ENCODE measurements at places on chromosomes 2 and 18.

DNA sequence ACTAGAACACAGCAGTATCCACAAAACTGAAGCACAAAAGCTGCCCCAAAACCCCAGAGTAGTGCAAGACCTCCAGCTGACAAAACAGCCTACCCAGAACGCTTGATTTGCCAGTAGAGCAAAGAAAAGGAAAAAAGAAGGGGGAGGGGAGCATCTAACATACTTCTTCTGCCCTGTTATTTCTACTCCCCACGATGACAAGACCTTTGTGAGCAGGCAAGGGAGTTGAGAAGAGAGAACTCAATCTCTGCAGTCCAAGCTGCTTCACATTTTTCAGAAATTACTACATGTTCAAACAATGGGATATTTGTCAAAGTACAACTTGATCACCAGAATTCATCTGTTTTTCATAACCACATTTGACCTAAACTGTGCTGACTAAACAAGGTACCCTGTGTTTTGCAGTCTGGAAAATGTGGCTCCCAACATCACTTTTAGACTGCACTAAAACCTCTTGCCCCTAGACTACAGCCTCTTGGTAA lies 286.7 kb downstream of the EXOC6B start:
- DNase-seq: no peak

DNA sequence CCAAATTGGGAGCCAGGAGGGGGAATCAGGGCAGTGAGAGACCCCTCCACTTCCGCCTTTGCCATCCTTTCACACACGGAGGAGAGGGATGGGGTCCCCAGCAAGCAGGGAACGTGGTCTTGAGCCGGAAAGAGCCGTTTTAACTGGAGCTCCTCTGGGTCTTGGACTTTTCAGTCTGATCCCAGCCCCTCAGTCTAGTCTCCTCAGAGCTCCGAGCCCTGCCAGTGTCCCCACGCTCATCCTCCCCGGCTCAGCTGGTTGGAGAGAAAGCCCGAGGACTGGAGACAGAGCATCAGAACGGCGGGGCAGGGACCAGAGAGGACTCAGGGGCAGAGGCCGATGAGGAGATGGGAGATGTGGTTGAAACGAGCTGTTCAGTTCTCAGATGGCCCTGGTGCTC lies 26.1 kb upstream of the OTOF start:
- no peak for DNase-seq

GRCh38 chr18:6638447-6638846 lies 91.1 kb upstream of the ARHGAP28 start:
- no peak for DNase-seq

- DNase-seq: peak; percentile 19
Measured at GRCh38 chr18:59837586-59837985, 62.2 kb upstream of the PMAIP1 start.

GRCh38 chr18:27762054-27762453 lies 414.9 kb downstream of the CDH2 start:
- no peak for DNase-seq

DNA sequence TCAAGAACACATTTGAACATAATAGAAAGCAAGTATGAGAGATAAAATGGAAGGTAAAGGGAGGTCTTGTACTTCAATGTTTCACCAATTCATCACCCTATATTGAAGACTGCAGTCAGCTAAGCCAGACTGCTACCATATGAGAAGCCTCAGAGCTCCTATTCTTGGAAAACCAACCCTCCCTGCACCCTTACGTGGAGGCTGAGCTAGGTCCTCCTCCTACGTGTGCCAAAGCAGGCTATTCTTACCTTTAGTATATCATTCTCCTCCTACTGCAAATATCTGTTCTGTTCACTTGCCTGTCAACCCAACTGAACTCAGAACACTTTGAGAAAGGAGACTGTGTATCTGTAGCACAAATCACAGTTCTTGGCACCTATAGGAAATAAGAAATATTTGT lies 255.8 kb upstream of the HNRNPA3 start:
- DNase-seq: no peak

- DNase-seq: no peak
Measured at GRCh38 chr2:196849895-196850294, 40.7 kb upstream of the C2orf66 start.

DNA sequence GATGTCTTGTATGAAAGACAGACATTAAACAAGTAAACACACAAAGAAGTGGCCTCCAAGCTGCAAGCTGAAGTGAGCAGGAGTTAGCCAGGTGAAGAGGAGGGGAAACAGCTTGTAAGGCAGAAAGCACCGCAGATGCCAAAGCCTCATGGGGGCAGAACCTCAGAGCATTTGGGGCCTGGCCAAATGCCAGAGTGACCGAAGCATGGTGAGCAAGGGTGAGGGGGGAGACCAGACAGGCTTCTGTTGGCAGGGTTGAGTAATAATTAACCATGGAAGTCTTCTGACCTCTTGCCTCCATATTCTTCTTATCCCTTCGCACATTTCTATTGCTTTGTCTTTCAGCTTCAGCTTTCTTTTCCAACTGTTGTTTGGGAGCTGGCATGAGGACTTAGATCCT lies 5.6 kb downstream of the QPCT start:
- no peak for DNase-seq

DNA sequence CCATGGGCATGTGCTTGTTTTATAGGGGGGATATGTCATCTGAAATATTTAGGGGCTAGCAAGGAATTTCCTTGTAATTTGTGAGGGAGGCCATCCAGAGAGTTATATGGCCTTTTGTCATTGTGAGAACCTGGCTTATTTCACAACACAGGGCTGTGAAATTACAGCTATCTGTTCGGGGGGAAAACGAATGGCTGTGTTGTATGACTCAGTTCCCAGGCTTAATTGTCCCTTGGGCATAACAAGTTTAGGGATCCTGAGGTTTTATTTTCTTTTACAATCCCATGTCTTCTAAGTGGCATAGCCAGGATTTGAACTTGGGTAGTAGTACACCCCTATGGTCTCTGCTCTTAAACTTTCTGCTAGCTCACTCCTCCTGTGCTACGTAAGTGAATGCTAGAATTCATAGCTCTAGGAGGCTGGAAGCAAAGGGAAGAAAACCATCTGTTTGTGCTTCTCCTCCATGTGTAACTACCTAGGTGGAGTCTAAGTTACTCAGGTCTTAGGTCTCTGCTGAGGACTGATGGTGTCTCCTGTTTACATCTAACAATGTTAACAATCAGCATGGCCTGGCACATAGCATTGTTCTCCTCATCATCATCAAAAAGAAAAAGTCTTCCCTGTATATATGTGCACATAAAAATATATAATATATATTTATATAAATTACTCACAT lies 53.8 kb downstream of the SKA1 start:
- DNase-seq: no peak

GRCh38 chr2:239376942-239377531 lies 23.8 kb downstream of the HDAC4 start:
- no peak for DNase-seq

- DNase-seq: no peak
Measured at GRCh38 chr2:241340631-241341163, 15.4 kb upstream of the FARP2 start.

GRCh38 chr2:39320162-39320561 lies 76.4 kb upstream of the CDKL4 start:
- DNase-seq: no peak

- no peak for DNase-seq
Measured at GRCh38 chr18:48639772-48640432, 101.1 kb downstream of the CTIF start.

GRCh38 chr18:33355263-33355662 lies 85.3 kb downstream of the CCDC178 start:
- no peak for DNase-seq

- no peak for DNase-seq
Measured at GRCh38 chr2:24743924-24744323, 49.3 kb downstream of the PTRHD1 start.

DNA sequence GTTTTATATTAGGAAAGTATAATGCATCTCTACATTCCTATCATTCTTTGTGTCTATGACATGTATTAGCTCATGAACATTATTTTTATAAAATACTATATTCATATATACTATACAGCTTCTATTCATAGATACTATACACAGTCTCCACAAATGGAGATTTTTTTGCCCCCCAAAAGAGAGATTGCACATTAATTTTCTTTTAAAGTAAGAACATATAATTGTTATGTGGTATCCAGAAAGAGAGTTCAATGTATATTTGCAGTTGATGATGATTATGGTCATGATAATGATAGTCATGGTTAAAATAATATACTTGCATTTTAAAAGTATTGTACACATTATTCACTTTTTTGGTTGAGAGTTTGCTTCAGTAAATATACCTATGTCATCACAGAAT lies 445.3 kb downstream of the DSC3 start:
- no peak for DNase-seq

DNA sequence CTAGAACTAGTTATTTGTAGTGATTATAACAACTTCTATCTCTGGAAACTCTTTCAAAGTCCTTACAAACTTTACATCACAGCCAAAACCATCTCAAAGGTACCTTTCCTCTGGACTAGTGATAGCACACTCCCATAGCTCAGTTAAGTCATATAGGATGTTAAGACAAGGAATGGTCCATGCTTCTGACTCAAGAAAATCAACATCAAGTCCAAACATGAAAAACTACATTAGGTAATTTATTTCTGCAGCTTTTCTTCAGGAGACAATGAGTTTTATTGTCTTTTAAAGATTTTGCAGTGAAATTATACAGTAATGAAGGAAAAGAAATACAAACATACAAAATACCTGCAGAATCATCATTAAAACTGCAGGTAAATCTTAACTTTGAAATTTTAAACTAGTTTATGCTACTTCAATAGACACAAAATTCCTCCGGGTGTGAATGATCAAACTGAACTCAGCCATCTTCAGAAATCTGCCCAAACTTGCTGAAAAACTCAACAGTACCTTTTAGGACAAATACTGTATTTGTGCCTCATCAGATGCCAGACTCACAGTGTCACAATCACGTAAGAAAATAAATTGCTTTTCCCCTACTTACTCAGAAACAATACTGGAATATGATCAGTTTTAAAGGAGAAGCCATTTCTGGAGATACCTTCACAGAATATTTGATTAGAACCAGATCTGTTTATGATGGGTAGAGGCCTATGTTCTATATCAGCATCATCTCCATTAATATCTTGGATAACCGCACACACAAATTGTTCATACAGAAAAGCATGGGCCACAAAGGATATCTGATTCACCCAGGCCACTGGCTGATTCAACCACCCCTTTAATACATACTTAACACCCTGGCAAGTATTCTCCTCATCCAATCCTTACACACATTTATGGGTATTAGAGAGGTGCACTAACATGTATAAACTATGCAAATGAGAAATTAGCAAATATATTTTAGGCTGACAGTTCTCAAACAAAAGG lies 2.6 kb downstream of the TMEM131 start:
- DNase-seq: no peak

DNA sequence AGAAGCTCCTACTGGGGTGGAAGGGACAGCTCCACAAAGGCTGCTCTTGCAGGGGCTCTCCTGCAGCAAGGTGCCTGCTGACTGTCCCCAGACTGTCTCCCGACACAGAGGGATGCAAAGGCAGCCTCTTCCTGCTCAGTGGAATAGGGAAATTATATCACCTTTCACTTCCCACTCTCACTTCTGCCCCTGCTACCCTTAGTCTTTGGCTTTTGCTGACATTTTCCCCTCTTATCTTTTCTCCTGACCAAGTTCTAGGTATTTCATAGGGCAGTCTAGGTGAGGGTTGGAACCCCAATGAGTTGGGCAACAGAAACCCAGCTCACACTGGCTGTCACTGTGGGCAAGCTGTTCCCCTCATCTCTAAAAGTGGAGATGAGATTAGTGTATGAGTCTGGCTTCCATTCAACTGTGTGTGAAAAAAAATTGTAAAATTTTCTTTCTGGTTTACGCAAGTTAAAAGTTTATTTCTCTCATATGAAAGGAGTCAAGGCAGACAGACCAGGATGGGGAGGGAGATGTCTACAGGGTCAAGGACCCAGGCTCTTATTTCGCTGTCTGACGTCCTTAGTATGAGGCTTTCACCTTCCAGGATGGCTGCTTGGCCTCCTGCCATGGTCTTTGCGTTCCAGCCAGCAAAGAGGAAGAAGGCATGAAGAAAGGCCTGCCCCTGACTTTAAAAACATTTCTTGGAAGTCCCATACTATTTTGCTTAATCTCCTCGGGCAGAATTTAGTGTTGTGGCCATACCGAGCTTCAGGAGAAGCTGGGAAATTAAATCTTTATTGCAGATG lies 7.5 kb upstream of the MOCOS start:
- DNase-seq: no peak

DNA sequence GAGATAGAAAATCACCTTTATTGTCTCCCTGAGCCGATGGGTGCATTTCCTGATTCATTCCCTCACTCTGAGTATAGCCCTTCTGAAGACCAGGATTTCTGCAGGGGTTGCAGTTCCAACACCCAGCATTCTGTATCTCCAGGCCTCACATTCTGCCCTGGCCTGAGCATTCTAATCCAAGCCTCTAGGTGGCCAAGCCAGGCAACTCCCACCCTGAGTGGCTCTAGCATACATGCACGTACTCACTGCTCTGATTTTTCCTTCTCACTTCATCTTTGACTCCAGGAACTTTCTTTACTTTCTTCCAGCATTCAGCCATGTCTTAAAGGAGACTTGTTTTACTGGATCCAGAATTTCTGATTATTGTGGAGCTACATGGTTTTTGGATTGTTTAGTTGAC lies 100.7 kb upstream of the STK39 start:
- DNase-seq: no peak

DNA sequence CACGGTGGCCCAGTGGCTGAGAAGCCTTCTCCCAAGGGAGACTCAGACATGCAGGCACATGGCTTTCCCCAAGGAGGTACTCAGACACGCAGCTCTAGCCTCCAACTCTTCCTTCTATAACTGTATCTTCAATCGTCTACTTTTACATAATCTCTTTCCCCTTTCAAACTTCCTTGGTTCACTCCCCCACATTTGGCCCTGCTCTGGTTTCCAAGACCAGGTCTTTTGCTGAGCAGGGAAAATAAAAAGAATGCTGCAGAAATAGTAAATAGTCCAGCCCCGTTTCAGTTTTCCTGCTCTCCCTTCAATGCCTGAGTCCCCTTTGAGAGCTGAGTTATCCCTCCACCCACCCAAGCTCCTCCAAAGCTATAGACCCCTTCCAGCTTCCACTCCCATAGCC lies 635.0 kb downstream of the ARHGAP15 start:
- DNase-seq: no peak

GRCh38 chr18:54148678-54149077 lies 75.8 kb downstream of the MBD2 start:
- DNase-seq: no peak

DNA sequence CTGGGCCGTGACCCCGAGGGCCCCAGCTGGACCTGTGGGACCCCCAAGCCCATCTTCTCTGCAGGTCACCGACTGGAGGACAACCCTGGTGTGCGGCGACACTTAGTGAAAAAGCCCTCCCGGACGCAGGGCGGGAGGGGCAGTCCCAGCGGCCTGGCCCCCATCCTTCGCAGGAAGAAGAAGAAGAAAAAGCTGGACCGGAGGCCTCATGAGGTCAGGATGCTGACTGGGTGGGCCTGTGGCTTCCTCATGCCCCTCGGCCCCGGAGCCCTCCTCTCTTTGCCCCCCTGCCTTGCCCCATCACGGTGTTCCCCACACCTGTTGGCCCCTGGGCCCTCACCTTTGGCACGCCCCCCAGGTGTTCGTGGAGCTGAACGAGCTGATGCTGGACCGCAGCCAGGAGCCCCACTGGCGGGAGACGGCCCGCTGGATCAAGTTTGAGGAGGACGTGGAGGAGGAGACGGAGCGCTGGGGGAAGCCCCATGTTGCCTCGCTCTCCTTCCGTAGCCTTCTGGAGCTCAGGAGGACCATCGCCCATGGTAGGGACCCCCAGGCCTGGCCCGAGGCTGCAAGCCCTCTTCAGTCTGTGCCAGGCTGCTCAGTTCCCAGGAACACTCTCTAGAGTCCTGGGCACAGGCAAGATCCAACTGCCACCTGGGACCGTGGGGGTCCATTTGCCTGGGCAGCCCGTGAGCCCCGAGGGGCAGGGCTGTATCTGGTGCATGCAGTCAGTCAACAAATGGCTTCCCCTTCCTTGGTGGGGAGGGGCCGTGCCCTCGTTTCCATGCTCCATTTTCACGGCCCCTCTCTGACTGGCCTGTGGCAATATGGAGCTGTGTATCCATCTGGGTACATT lies 4.7 kb downstream of the SLC4A3 start:
- DNase-seq: no peak
